ENCODE measurements at places on chromosomes 3 and 15.

- no peak for DNase-seq
Observed at GRCh38 chr3:107309312-107309711, 67.9 kb upstream of the CCDC54 start.

GRCh38 chr3:106675451-106675850 is 701.8 kb upstream of the CCDC54 start:
- DNase-seq: no peak

- DNase-seq: peak; percentile 73
Observed at GRCh38 chr3:127547761-127548605, 42.5 kb downstream of the TPRA1 start.

GRCh38 chr15:100753503-100753902 is 126.1 kb upstream of the ALDH1A3 start:
- DNase-seq: no peak

DNA sequence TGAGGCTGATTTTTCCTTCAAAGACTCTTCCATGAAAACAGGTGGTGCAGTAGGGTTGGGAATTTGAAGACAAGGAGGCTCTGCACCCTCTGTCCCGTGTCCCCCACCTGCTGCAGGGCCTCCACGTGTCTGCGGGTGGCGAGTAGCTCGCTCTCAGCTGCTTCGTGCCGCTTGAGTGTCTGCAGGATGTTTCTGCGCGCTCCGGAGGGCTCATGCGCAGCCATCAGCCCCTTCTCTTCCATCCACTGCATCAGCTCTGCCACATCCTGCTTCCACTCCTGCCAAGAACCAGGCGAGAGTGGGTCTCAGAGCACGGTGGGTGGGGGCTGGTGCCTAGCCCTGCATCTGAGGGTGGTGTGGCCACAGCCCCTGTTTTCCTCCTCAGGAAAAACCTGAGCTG is 17.8 kb downstream of the SPTBN5 start:
- DNase-seq: no peak

DNA sequence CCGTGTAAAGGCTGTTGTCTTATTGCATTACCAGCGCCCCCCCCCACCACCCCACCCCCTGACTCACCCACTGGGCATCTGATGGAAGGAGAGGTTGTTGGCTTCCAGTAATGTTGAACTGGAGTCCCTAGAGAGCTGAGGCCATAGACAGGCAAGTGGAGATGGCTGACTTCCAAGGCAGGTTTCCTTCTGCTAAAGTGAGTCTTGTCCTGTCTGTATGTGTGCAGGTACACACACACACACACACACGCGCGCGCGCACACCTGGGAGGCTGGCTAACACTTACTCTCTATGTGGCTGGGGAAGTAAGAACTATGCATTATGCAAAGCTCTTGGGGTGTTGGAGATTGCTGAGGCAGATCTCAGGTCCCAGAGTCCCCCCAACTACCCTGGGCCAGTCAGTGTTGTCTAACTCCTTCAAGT is 1.6 kb upstream of the KY start:
- no peak for DNase-seq

DNA sequence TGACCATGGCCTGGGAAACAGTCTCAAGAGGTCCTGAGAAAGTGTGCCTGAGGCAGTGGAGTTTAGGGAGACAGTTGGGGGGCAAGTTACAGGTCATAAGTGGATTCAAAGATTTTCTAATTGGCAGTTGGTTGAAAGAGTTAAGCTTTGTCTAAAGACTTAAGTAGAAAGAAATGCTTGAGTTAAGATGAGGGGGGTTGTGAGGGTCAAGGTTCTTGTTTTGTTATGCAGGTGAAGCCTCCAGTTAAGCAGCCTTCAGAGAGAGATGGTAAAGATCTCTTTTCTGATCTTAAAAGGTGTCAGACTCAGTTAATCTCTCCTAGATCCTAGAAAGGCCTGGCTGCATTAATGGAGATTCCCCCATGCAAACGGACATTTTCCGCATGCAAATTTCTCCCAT is 356.3 kb upstream of the C2CD4B start:
- DNase-seq: no peak

DNA sequence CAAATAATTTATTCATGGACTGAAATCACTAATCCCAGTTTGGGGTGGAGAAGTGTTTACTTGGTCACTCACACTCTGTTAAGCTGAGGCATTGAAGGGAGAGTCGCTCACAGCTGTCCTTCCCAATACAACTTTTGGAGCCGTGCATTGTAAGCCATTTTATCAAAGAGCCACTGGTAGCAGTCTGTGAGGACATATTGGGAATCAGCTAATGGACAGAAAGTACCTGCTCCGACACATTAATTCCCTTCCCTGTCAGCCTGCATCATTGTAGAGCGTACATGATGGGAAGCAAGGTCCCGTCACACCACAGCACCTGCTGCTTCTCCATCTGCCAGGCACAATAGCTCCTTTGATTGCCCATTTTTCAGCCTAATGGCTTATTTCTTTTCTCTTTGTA is 643.2 kb downstream of the SQOR start:
- no peak for DNase-seq

DNA sequence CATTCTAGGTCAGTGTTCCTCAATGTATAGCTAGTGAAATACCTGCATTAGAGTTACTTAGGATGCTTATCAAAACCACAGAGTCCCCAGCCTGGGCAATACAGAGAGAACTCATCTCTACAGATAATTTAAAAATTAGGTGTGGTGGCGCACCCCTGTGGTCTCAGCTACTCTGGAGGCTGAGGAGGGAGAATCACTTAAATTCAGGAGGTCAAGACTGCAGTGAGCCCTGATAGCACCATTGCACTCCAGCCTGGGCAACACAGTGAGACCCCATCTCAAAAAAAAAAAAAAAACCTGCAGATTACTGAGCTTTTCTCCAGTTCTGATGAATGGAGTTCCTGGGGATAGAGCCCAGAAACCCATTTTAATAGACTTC is 10.1 kb upstream of the MINDY2 start:
- no peak for DNase-seq

- no peak for DNase-seq
Observed at GRCh38 chr15:74865316-74865715, 7.8 kb downstream of the SCAMP2 start.

- DNase-seq: no peak
Observed at GRCh38 chr3:61080737-61081445, 170.4 kb downstream of the FHIT start.

GRCh38 chr3:60792249-60792852 is 458.9 kb downstream of the FHIT start:
- DNase-seq: no peak

GRCh38 chr15:99167640-99168039 is 62.8 kb downstream of the SYNM start:
- DNase-seq: no peak

GRCh38 chr3:162777118-162777517 is 1280.5 kb downstream of the OTOL1 start:
- no peak for DNase-seq

GRCh38 chr3:30704931-30705890 is 98.8 kb downstream of the TGFBR2 start:
- DNase-seq: no peak
